ENCODE measurements at places on chromosomes 16 and 17.

GRCh38 chr17:27338536-27338985, 44.6 kb downstream of the WSB1 start:
- DNase-seq = no peak

DNA sequence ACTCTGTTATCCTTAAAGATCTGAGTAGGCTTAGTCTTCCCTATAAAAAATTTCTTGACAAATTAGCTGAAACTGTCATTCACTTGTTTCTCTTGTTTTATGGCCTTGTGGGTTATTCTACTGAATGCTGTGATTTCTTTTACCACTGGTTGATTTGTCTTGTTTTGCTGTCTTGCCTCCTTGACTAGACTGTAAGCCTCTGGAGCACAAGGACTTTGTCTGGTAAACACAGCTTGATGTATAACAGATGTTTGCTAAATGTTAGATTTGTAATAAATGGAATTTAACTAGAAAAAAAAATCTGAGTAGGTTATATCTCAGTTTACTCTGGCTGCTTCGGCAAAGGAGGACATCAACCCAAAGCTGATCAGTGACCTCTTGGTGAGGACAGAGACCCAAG, 21.6 kb downstream of the VAC14 start:
- DNase-seq = no peak

DNA sequence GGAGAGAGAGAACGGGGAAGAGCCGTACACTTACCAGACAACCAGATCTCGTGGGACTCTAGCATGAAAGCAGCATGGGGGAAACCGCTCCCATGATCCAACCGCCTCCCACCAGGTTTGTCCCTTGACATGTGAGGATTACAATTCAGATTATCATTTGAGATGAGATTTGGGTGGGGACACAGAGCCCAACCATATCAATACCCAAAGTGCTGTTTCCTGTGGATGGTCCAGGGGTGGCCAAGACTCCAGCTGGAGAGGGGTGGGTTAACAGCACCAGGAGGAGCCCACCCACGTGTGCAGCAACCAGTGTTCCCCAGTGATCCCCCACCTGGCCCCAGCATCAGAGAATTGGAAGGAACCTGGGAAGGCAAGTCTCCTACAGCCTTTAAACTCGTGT, 50.2 kb upstream of the CMIP start:
- no peak for DNase-seq

DNA sequence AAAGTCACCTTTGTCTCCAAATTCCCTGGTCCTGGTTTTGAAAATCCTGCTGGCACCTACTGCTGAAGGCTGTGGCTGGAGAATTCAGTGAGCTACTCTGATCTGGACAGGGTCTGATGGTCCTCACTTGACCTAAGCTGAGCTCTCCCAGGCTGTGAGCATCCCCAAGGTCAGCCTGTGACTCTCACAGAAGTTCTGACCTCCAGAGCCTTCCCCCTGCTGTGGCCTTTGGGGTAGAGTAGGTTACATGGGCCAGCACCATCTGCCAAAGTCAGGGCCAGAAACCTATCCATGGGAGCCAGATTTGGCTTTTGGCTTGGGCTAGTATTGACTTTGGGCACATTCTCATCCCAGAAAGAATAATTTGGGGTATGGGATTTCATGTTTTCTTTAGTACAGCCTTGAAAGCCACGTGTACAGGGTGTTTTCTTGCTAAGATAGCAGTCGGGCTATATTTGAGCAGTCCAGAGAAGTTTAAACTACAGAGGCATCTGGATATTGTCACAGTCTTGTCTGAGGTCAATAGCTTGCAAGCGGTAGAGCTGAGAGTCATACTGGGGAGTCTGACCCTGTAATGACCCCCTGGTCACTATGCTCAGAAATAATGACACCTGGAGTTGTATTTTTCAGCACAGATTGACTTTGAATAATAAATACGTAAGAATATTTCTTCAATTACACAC, 6.2 kb upstream of the AGRP start:
- DNase-seq = no peak

GRCh38 chr17:57752031-57752905, 7.2 kb upstream of the CCDC182 start:
- DNase-seq = no peak

GRCh38 chr16:62863139-62863538, 826.9 kb upstream of the CDH8 start:
- DNase-seq = no peak

- peak; percentile 47 for DNase-seq
These were observed 381.6 kb upstream of the ASIC2 start for GRCh38 chr17:33674685-33675084.

DNA sequence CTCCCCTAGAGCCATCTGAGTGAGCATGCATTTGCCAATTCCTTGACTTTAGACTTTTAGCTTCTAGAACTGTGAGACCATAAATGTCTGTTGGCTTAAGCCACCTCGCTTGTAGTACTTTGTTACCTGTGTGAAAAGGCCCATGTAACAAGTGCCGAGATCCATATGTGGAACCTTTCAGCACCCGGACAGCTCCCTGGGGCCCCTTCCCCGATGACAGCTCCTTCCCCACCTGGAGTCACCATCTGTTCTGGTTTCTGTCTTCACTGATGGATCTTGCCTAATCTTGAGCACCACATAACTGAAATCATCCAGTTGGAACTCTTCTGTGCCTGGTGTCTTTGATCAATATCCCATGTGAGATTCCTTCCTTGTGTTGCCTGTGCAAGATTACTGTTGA, 78.9 kb upstream of the EEF2KMT start:
- no peak for DNase-seq

- DNase-seq = peak; percentile 31
These were observed 956 bp upstream of the IST1 start for GRCh38 chr16:71894229-71894920.

- no peak for DNase-seq
These were observed 91.1 kb downstream of the NLK start for GRCh38 chr17:28133562-28133970.

GRCh38 chr16:73049511-73049910, 1.6 kb upstream of the ZFHX3 start:
- DNase-seq = no peak

Data from CD14-positive monocyte (primary cell).